ENCODE measurements at places on chromosomes 4 and X.

DNA sequence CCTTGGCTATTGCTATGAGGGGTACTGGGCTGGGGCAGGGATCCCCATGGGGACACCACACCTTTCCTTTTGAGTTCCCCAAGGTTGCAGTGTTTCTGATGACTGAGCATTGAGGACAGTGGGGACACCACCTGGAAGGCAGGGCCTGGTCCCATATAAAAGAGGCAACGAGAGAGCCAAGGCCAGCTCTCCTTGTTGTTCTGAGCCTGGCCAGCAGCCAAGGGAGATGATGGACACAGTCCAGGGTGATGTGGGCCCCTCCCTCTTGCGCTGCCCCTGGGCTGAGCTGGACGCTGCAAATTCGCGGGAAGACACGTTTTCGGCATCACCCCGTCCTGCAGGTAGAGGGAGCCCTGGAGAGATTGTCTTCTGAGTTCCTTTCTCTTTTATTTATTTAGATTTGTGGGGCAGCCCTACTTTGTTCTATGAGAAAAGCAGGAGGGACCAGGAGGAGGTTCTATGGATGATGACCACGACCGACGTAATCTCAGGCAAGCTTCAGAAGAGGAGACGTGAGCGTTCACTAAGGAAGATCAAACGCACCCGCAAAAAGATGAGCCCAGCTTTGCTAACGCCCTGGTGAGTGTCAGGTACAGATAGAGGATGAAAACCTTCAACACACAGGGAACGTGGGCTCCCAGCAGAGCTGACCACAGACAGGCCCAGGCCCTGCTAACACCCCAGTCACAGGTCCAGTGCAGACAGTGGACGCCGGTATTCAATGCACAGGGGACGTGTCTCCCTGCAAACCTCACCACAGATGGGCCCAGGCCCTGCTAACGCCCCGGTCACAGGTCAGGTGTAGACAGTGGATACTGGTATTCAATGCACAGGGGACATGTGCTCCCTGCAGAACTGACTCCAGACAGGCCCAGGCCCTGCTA, 97.4 kb downstream of the SHOX start:
- DNase-seq, result no peak

- DNase-seq, result no peak
Observed at GRCh38 chr4:39480902-39481695, 22.2 kb downstream of the LIAS start.

- DNase-seq, result no peak
Observed at GRCh38 chr4:105520819-105521790, 31.3 kb upstream of the ARHGEF38 start.

- no peak for DNase-seq
Observed at GRCh38 chr4:150818661-150819060, 196.4 kb downstream of the LRBA start.

GRCh38 chrX:118541482-118541881, 45.9 kb downstream of the DOCK11 start:
- DNase-seq, result no peak

- DNase-seq, result peak; percentile 44
Observed at GRCh38 chrX:19334945-19335626, 8.6 kb upstream of the PDHA1 start.

GRCh38 chrX:21658152-21658737, at the start of gene KLHL34:
TSS of gene KLHL34 (minus strand) at chrX:21658330. CDS start at chrX:21657788, 542 bp downstream.
- DNase-seq, result no peak

DNA sequence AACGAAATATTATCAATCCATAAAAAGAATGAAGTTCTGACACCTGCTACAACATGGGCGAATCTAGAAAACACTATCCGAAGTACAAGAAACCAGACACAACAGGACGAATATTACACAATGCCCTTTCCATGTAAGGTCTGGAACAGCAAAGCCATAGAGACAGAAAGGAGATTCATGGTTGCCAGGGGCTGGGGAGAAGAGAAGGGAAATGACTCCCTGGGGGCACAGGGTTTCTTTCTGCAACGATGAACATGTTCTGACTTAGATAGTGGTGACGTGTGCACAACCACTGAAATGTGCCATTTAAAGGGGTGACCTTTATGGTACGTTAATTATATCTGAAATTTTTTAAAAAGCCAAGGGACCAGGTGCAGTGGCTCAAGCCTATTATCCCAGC, 28.3 kb downstream of the GPR143 start:
- no peak for DNase-seq

- no peak for DNase-seq
Observed at GRCh38 chrX:120575379-120576114, 14.8 kb upstream of the CUL4B start.

GRCh38 chr4:156113138-156113765, 159.6 kb upstream of the CTSO start:
- DNase-seq, result no peak

DNA sequence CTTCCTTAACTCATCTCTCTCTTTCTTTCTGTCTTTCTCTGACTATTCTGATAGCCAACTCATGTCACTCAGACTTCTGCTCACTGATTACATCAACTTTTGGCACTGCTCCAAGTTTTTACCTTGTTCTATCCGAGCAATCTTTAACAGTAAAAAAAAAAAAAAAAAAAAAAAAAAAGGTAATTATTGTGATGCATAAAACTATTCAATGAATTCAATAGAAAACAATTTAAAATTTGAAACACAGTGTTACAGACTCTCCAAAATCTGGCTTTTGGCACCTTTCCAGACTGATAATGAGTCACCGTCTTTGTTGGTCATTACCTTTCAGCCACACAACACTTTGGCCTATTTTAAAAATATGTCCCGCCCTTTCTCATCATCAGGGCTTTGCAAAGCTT, 229.5 kb downstream of the GALNTL6 start:
- DNase-seq, result no peak

DNA sequence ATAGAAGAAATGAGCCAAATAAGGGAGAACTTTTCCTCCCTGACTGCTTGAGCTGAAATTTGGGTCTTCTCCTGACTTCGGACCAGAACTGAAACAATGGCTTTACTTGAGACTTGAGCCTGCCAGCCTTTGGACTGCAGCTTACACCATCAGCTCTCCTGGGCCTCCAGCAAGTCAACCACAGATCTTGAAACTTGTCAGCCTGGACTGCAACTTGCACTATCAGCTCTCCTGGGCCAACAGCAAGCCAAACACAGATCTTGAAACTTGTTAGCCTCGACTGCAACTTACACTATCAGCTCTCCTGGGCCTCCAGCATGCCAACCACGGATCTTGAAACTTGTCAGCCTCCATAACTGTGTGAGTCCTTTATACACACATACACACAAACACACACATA, 425.9 kb upstream of the PCDH7 start:
- no peak for DNase-seq

DNA sequence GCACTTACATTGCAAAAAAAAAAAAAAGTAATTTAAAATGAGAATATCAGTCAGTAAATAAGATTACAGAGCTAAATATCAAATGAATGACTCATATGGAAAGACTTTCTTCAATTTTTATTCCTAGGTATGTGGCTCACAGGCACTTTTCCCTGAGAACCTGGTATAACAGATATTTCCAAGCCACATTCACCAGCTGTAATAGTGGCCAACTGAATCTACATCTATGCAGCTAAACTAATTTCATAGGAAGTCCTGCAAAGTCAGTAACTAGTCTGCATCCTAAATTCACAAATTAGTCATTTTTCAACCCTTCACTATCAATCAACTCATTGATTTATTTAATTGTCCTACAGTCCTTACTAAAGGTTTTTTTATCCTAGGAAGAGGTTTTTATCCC, 5.6 kb downstream of the PDE5A start:
- no peak for DNase-seq

GRCh38 chr4:106681381-106681921, 312.9 kb upstream of the GIMD1 start:
- DNase-seq, result no peak

DNA sequence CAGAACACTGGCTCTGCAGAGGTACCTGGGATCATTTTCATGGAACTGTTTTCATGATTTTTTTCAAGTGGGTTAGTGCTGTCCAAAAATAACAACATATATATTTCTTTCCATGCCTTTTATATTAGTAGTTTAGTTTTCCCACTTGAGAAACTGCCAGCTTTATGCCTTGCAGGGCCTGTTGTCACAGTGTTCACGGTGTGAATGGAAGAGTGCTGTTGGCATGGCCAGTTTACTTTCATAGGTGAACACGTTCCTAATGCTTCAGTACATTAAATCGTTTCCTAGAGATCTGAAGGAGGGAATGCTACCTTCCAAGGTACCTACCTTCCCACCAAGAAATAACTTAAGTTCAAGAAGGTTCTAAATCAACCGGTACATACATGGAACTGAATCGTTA, 12.6 kb downstream of the DOCK11 start:
- DNase-seq, result no peak

- DNase-seq, result no peak
Observed at GRCh38 chr4:88797725-88798124, 100.1 kb upstream of the NAP1L5 start.

- DNase-seq, result peak; percentile 71
Observed at GRCh38 chrX:24081661-24082154, 27.0 kb downstream of the EIF2S3 start.

DNA sequence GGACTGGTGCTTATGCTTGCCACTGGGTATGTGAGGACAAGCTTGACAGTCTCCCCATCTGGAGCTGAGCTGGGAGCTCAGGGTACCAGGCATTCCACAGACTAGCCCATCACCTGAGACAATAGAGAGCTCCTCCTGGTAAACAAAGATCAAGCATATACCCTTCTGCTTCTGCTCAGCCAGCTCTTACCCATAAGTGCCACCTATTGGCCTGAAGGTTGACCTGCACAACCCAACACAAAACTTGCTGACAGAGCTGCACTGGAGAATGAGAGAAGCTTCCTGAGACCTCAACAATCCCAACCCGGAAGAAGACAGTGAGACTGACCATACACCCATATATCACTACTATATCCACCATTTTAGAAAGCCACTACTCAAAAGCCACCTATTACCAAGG, 1049.2 kb upstream of the INTU start:
- no peak for DNase-seq

- DNase-seq, result no peak
Observed at GRCh38 chrX:88613338-88613737, 133.7 kb upstream of the CPXCR1 start.

DNA sequence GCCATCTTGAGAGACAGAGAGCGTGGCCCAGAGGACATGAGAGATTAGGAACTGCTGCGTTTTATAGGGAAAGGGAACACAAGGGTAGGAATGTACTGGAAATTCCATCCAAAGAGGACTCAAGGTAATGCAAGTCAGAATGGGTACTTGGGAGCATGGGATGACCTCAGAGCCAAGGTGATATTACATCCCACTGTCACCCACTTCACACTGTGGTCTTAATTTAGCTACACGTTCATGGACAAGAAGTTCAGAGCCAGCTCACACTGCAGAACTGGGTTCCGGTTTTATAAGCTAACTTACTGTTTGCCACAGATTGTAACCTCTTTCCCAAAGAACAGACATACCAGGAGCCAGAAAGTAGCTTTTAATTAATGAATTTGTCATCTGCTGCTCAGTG, 244.7 kb downstream of the CBR4 start:
- no peak for DNase-seq

GRCh38 chr4:140047786-140048185, 106.2 kb downstream of the MAML3 start:
- DNase-seq, result no peak

- no peak for DNase-seq
Observed at GRCh38 chr4:150938417-150938816, 76.7 kb downstream of the LRBA start.

DNA sequence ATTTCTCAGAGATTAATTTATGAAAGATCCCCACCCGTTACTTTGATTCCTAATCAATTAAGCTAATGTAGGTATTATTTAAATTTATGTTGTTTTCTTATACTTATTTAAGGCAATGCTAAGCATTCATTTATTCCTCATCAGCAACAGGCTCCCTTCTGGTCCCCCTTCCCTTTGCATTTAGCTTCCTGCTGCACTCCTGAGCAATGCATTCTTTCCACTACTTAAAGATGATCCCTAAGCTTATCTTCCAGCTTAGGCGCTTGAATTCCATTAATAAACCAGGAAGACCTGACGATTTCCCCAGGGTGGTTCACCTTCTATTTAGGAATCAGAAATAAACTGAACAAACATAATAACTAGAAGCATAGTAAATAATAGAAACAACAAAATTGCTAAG, 1003.1 kb downstream of the FSTL5 start:
- DNase-seq, result no peak

GRCh38 chr4:155552180-155552579, 114.5 kb upstream of the GUCY1A1 start:
- DNase-seq, result no peak

DNA sequence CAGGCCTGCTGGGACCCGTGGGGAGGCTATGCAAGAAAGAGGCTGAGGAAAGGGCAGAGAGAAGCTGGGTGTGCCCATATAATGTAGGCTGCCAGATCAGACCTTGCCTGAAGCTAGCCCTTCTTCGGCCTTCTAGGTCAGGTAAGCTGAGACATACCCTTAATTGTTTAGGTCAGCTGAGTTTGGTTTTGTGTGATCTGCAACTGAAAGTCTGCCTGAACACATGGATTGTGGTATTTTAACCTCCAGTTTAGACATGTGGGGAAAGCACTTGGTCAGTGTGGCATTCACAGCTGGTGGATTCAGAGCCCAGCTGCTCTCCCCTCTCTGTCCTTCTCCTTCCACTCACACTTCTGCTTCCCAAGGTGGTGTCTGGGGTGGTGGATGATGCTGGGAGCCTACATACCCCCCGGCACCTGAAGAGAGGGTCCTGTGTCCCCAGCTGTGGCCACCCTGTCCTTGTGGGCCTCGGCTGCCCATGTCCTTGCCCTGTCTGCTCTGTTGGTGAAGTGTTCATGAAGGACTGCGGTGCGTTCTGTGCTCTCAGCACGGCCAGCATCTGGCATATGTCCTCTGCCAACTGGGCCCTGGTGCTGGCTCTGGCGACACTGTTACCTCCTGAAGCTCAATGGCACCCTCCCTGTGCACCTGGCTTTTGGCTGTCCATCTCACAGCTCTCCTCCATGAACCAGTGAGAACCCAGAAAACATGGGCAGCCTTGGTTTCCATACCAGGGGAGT, 82.1 kb downstream of the NAT8L start:
- no peak for DNase-seq

Data from activated CD8-positive, alpha-beta memory T cell treated with anti-CD3 and anti-CD28 coated beads, Interleukin-2, amount 10 ng/mL, durations not matched to agents 7 days and 5 days (primary cell).